ENCODE measurements at places on chromosomes 11 and 22. TPM values are rescaled to one million over a fixed set of nuclear protein-coding genes. Genes with fewer than 3 reads are reported as not detected.

MS4A3 gene
- total RNA-seq = not detected

SORL1 gene
- 3.6 TPM for total RNA-seq

DNA sequence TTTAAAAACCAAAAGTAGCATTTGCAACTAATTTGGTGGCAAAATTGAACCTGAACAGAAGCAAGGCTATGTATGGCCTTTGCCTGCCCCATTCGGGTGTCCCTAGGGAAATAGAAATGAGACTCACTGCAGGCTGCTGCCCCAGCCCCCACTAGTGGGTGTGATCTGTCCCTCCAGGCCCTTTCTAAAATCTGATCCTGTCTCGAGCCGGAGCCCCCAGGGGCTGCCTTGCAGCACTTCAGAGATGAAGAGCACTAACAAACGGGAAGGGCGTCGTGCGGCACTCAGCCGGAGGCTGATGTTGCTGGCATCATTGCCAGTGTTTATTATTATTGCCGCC lies 43.2 kb downstream of the CD82 start:
- no peak for DNase-seq

DNA sequence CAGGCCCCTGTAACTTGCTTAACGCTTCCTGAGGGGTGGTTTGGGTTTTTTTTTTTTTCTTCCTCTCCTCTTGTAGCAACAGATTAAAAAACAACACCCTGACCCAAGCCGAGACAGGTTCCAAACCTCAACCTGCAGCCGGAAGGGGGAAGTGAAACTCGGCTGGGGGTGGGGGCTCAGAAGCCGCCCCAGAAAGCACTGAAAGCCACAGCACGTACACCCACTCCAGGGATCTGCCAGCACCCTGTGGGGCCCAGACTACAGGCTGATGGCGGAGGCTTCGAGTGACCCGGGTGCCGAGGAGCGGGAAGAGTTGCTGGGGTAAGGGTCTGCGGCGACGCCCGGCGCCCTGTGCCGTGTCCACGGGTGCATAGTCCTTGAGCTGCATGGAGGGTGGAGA lies at the start of gene LSP1:
Gene LSP1 (plus strand): TSS at position 208 of the 400 bp plus-strand sequence. CDS start 61 bp downstream, at position 269.
- DNase-seq = no peak

- no peak for DNase-seq
These were observed 5.5 kb upstream of the OR52N1 start for GRCh38 chr11:5796541-5796940.

GRCh38 chr11:75481922-75482606 lies 43.7 kb downstream of the GDPD5 start:
- no peak for DNase-seq

DNA sequence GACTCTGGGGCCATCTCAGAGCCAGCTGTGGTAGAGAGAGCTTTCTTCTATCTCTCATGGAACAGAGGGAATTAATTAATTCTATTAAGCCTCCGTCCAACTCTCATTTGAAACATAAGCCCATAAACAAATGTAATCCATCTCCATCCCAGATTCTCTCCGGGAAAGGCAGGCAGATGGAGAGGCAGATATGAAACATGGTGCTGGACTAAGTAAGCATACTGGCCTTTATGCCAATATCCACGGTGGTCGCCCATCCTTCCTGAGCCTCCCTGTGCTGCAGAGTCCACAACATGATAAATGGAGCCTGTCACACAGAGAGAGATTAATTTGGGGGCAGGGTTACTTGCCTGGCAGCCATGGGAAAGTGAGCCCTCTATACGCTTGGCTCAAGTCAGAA lies 44.8 kb downstream of the PRR5L start:
- no peak for DNase-seq
